CD4-positive, alpha-beta T cell treated with Interleukin-21 for 1 hour (primary cell): ENCODE measurements at places on chromosomes 16 and 17.
A peak's percentile ranks its signal among the peaks of the same experiment; 100 is the strongest.

- peak; percentile 66 for DNase-seq
Measured at GRCh38 chr16:29007730-29008593, 23.1 kb downstream of the LAT start.

GRCh38 chr17:38442548-38442947 lies 14.3 kb downstream of the ARHGAP23 start:
- no peak for DNase-seq

DNA sequence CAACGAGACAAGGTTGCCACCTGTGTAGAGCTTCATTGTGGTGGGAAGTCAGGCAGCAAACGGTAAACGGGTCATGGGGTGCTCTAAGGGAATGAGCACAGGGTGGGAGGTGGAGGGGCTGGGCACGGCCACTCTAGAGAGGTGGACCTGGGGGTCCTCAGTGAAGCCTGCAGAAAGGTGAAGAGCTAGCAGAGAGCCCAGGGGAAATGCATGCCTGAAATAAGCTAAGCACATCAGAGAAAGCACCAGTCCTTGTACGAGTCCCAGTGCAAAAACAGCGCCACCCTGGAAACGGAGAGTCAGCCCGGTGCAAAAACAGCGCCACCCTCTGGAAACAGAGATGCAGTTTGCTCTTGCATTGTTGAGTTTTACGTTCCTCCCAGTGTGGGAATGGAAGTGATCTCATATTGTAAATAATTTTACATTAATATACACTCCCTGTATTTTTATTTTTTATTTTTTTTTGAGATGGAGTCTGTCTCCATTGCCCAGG lies 65.0 kb downstream of the TBC1D16 start:
- DNase-seq: peak; percentile 4

DNA sequence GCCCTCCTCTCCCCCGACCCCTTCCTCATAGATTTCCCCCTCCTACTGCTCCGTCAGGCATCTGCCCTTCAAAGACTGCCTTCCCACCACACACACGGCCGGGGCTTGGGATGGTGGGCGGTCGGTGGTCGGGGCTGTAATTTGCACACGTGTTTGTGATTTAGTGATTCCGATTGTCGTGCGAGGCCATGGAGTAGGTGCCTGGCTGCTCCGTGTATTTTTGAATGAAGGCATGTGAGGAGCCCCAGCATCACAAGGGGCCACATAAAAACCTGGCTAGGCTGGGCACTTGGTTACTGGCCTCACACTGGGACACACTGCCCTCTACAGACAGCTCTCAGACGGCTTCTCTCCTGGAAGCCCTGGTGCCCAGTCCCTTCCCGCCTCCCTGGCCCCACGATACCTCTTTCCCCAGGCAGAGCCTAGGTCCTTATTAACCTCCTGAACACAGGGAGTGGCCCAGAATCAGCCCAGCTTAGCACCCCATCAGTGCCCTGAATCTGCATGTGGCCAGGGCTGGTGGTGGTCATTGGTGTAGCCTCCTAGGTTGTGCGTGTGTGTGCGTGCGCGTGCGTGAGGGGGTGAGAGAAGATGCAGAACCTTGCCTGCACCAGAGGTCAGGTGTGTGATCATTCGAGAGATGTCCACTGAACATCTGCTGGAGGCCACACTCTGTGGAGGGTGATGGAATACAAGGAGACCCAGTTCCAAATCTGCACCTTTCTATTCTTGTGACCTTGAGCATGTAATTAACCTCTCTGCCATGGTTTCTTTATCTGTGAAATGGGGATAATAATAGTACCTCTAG lies 1.3 kb upstream of the SOCS1 start:
- DNase-seq: peak; percentile 76

DNA sequence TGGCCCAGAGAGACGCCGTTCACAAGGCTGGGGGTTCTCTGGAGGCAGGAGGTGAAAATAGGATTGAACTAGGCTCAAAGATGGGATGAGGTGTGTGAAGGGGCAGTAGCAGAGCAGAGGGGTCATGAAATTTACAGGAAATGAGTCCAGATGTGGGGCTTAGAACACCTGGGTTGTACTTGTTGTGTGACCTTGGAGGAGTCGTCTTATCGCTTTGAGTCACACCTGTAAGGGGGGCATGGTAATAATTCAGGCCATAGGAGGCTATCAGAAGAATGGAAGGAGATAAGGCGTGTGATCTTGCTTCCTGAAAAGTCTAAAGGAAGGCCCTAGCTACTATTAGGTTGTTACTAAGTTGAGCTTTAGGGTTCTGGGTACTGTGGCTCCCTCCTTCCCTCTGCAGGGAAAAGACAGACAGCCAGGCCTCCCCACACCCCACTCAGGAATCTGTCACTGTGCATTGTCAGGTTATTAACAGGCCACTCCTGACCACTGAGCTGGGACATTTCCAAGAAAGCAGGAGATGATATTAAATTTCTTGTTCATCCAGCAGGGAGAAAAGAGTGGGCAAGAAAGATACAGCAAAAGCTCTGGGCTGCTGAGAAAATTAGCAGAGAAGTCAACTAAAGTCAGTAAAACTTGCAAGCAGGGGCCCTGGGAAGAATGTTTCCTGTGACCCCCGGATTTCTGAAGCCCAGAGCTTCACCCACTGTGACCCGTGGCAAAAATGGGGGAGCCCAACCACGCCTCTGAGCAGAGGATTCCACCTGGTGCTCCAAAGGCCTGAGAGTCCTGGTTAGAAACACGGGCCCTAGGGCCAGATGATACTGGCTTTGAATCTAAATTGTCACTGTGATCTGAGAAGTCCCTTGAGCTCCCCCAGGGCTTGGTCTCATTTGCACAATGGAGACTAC lies 6.0 kb upstream of the CDC42EP4 start:
- no peak for DNase-seq

DNA sequence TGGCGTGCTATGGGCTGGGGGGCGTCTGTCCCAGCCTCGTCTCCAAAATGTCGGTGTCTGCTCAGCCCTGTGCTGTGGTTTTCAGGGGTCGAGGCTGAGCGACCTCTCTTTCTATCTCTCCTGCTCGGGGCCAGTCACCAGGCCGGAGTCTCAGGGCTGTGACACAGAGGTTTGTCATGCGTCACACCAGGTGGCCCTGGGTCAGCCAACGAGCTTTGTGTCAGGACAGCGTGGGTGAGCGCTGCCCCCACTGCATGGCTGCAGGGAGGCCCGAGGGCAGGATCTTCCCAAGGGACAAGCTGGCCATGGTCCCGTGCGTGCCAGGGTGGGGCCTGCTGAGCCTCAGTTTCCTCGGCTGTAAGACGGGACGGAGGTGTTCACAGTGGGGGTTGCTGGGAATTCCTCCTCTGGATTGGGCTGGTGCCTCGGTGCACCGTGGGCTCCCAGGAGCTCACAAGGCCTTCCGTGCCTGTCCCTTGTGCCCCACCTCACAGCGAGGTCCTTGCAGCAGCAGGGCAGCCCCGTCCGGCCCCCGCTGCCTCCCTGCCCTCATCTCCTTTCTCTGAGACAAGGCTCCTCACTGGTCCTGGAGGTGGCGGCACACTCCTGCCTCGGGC lies 50.5 kb downstream of the CBFA2T3 start:
- DNase-seq: no peak

DNA sequence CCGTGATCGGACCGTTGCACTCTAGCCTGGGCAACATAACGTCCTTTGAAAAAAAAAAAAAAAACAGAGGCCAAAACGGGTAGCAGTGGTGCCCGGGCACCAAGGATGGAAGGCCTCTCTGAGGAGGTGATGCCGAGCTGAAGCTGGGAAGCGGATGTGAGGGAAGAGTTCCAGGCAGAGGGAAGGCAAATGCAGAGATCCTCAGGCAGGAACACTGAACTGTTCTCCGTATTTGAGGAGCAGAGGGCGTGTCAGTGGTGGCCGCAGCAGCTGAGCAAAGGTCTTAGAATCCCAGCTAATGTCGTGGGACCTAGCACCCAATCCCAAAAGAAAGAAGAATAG lies 656 bp upstream of the KCTD13 start:
- DNase-seq: no peak

DNA sequence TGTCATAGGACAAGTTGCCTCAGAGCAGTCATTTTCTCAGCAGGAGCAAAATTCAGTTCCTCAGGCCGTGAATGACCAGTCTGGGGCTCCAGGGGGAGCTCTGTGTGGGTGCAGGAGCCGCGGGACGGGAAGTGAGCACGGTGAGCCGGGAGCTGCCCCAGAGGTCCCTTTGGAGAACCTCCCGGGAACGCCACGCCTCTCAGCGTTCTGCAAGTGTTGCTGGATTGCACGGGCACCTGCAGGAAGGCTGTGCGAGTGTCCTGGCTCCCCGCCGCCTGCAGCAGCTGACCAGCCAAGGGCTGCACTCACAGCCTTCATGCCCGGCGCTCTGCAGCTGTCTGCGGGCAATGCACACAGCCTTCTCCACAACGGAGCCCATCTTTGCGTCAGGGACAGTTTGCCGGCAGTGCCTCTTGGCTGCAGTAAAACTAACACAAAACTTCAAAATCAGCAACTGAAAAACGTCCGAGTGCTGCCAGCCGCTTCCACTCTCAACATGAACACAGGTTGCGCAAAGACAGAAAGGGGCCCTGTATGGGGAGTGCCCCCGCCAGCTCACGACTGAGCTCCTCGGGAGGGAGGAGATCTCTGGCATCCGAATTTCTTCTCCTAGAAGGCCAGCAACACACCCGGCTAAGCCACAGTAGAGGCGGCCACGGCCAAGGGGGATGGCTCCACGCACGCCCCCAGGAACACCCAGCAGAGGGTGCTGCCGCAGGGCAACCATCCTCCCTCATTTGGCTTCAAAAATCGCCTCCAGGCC lies 16.0 kb downstream of the NDUFAF8 start:
- DNase-seq: no peak

DNA sequence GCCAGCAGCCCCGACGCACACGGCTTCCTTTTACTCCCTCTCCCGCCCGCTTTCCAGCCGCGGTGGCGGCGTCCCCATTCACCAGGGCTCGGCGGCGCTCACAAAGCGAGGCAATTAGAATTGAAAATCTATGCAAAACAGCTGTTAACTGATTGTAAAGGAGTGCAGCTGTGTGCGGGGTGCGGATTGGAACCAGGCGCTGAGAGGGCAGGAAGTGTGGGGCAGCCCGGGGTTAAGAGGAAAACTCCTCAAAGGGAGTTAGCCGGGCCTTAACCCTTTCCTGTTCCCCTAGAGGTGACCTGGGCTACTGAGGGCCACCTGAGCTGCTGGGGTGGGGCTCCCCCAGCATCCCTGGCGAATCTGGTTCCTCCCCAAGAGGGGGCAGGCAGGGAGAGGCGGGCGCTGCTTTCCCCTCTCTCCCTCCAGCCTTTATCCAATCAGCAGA lies 5.8 kb upstream of the GSE1 start:
- DNase-seq: no peak

GRCh38 chr17:62800585-62800984 lies 7.5 kb downstream of the MARCHF10 start:
- DNase-seq: no peak

- DNase-seq: no peak
Measured at GRCh38 chr17:11122908-11123307, 118.1 kb upstream of the SHISA6 start.

DNA sequence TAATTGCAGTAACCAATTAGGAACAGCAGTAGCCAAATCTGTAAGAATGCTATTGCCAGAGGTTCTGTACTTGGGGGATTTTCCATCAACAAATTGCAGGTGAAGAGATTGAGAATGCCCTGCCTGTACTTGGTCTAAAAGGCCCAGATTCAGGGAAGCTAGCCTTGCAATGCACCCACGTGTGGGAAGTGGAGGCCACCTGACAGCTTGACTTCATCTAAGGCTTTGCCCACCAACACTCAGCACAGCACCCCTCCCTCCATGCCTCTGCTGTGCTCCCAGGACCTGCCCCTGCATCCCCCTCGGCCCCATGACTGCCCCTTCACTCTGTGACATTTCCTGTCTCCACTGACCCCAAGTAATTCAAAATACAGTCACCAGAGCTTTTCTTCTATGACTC lies 79.1 kb upstream of the CDH5 start:
- DNase-seq: no peak

DNA sequence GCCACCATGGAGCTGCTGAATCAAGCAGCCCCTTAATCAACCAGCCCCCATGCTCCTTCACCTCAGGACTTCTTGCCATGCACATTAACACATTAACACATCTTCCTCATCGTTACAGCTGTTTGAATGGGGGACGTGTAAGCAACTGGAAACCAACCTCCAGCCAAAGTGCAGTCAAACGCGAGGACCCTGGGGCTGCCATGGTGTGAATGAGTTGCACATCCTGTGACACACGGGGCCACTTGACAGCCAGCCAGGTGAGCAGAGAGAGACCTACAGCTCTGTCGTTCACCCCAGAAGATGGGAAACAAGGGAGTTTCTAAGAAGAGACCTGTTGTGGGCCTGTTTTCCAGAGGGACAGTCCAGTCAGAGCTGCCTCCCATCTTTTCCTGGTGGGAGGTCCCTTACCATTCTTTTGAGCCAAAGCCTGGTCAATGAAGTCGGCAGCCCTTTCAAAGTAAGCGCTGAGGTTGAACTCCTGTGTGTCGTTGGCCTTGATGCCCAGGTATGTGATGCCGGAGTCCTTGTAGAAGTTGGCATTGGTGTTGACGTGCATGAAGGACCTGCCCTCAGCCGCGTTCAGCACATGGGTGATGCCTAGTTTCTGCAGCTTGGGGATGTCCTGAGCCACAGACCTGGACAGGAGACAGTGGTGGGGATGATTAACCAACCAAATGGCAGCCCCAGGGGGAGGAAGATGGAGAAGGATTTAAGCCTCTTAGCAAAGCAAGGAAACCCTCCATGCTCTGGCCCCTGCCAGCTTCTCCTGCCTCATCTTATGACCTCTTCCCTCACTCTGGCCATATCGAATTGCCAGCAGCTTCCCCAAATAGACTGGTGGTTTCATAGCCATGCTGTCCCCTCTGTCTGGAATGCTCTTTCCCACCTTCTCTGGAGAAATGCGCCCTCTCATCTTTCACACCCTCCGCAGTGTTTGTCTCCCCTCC lies 4.2 kb downstream of the DUSP3 start:
- DNase-seq: no peak

DNA sequence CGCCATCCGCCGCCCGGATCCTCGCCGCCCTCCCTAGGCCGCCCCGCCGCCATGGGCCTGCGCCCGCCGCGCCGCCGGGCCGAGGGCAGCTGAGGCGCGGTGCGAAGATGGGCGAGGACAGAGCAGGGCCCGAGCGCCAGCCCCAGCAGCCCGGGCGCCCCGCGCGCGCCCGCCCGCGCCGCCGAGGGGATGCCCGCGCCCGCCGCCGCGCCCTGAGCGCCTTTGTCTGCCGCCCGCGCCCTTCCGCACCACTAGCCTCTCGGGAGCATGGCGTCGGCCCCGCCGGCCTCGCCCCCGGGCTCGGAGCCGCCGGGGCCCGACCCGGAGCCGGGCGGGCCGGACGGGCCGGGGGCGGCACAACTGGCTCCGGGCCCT lies 278 bp downstream of the RAB11FIP3 start:
- DNase-seq: no peak

DNA sequence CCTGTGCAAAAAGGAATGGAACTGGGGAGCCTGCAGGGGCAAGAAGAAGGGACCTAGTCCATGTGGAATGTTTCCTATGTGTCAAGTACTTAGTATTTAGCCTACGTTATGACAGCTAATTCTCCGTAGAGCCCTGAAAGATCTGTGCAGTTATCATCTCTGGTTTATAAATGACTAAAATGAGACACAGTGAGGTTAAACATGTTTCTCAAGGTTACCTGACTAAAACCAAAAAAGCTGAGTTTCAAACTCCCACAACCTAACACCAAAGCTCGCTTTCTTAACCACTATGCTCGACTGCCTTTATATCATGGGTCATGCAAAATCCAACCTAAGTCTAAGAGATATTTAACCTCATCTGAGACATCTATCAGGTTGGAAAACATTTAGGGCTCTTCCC lies 53.3 kb upstream of the CCL2 start:
- DNase-seq: no peak

- DNase-seq: no peak
Measured at GRCh38 chr16:49276646-49277385, 4.8 kb downstream of the CBLN1 start.
